NCI-H524 (cell line): ENCODE measurements at places on chromosomes 6 and 20.

DNA sequence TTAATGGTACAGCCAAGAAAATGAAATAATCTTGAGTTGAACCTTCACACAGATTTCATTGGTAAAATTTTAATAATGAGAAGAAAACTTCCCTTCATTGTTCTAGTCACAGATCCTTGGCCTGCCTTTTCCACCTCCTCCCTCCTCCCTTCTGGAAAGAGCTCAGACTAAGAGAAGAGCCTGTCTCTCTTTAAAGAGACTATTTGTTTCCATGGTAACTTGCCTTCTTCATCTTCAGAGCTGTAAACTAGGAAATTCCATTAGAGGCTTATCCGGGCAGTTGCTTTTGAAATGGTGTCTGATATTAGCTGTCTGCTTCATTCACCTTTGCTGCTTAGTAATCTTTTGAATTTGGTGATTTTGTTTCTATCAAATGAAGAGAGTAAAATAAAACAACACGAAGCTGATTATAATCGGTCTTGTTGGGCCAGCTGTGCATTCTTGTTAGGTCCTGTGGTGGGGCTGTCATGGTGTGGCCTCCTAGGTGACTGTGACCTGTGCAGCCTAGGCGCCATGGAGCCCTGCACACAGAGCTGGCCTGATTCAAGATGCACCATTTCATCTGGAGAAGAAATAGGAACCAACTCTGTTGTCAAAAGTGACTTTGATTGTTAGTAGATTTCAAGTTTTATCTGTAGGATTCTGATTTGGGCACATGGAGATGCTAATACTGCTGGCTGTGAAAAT lies 96.7 kb downstream of the MAP3K7 start:
- peak; percentile 57 for DNase-seq

DNA sequence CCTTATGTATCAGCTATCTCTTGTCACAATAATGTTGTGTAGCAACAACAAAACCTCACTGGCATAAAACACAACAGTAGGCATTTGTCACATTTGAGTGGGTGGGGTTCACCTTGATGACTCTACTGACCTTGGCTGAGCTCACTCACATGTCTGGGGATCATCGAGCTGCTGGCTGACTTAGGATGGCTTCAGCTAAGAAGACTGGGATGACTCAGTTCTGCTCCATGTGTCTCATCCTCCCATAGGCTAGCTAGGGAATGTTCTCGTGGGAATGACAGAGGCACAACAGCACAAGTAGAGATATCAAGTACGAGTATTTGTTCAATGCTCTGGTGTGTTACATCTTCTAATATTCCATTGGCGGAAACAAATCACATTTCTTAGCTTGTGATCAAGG lies 167.9 kb downstream of the PLCB1 start:
- no peak for DNase-seq

DNA sequence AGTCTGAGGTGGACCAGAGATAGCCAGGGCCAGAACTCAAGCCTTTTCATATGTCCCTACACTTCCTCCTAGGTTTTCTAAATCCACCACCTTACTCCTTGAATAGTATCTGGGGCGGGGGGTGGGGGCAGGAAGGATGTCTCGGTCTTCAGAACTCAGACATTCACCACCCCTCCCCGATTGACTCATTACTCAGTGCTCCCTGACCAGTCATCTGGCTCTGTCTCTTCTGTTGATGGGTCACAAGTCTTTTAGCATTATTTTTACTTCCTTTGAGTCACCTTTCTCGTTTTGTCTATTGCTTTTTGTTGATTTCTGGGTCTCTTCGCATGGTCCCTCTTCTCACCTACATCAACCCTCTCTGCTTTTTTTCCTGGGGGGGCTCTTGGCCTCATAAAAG lies 23.3 kb downstream of the NOX3 start:
- no peak for DNase-seq

GRCh38 chr20:33874129-33874528 lies 63.0 kb downstream of the CHMP4B start:
- DNase-seq: no peak

DNA sequence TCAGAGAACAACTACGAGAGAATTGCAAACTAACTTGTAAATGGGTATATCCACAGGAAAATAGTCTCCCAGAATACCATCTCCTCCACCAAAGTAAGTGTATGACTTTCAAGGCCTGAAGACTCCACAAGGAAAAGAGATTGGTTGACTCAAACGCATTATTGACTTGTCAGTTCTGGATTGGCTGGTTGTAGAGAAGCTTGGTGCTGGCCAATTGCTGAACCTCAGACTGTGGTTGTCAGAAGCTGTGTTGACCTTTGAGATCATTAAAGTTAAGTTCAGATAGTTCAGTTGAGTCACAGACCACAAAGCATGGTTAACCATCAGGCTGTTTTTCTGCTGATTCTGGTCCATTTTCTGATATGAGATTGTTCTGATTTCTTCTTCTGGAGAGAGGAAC lies 388.3 kb downstream of the BMP2 start:
- DNase-seq: no peak

DNA sequence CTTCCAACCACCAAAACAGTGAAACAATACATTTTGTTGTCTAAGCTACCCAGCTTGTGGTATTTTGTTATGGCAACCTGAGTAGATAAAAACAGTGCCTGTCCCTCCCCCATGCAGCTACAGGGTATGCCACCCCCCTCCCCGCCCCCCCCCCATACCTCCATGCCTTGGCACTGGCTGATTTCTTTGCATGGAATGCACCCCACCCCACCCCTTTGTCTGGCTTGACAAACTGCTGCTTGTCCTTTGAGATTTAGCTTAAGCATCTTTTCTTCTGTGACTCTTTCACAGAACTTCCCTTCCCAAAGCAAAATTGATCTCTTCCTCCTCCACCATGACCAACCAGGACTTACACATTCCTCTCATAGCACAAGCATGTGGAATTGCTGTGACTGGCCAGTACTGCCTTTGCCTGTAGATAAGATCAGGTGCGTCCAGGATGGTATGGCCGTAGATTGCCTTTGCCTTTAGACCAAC lies 64.6 kb upstream of the ADGRF1 start:
- no peak for DNase-seq

DNA sequence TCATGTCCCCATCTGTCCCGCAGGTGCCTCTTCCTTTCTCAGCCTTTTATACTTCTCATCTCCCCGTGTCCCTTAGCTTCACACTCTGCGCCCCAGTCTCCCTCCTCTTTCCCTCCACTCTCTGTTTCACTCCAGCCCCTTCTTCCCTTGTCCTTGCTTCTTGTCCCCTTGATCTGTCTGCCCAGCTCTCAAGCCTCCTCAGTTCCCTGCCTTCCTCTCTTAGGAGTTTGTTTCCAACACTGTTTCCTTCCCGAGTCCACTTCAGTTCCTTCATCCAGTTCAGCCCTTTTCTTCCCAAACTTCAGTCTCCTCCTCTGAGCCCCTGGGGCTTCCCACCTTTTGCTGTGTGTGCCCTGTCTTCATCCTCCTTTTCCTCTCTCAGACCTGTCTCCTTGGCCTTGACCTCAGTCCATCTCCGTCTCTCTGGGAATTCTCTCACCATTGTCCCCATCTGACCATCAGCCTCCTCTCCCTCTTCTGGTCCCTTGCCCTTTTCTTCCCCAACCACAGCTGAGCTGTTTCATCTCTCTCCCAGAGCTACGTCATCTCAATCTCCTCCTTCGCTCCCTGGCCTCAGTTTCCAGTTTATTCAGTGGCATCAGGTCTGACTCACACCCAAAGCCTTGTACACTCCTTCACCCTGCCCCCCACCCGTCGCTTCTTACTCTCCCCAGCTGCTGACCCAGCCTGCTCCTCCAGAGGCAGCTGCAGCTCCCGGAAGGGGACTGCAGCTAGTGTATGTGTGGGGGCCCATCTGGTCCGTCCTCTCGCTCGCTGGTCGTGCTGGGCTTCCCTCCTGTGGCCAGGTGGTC lies 2.7 kb upstream of the DDR1 start:
- peak; percentile 80 for DNase-seq

DNA sequence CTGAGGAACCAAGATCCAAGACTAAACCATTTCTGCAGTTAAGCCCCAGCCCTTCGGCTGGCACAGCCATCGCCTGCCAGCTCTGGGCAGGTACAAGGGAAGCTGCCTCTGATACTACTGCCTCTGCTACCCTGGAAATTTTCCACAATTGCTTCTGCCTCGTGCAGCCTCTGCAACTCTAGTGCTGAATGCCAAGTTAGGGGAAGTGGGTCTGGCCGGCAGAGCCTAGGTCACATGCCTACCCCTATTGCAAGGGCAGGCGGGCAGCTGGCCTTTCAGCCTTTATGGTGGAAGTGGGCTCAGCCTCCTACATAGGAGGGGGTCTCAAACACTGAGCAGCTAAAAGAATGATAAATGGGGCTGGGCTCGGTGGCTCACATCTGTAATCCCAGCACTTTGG lies 44.5 kb upstream of the TULP1 start:
- DNase-seq: no peak

- DNase-seq: peak; percentile 58
Measured at GRCh38 chr6:70412252-70413113, 825 bp upstream of the FAM135A start.

- DNase-seq: no peak
Measured at GRCh38 chr20:51382986-51383821, 159.3 kb downstream of the NFATC2 start.

GRCh38 chr6:142324111-142324510 lies 22.3 kb downstream of the ADGRG6 start:
- no peak for DNase-seq

DNA sequence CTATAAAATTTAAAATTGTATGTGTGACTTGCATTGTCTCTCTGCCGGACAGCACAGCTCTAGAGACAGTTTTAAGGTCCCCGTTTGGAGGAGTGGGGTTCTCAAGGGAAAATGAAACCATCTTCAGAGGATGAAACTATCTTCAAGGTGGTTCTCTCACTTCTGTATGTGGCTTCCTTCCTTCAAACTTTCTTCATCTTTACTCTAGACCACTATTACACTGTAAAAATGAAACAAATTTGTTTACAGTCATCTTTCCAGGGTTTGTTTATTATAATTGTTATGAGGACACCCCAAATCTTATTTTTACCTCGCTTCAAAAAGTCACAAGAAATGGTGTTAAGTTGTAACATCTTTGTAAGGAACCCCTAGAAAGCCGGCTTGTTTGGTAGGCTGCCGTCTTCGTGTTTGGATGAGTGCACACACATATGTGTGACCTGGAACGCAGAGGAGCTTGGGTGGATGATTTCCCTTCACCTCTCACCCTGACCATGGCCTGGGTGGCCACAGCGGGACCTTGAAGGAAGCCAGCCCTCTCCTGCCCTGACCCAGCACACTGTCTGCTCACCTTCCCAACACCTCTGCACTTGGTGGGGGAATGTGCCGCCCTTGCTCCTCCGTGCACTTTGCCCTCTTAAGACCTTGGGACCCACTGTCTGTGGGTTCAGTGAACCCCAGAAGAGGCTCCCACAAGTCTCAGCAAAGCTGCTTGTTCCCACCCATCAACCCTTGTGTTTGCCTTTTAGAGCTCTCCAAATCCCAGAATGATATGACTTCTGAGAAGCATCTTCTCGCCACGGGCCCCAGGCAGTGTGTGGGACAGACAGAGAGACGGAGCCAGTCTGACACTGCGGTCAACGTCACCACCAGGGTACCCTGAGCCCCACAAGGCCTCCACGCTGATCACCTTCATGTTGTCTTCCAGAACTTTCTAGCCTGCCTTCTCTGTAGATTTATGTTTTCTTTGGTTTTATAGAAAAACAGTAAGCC lies 67.8 kb downstream of the SYTL3 start:
- DNase-seq: no peak

- no peak for DNase-seq
Measured at GRCh38 chr20:5592823-5593739, 157.1 kb upstream of the SHLD1 start.

DNA sequence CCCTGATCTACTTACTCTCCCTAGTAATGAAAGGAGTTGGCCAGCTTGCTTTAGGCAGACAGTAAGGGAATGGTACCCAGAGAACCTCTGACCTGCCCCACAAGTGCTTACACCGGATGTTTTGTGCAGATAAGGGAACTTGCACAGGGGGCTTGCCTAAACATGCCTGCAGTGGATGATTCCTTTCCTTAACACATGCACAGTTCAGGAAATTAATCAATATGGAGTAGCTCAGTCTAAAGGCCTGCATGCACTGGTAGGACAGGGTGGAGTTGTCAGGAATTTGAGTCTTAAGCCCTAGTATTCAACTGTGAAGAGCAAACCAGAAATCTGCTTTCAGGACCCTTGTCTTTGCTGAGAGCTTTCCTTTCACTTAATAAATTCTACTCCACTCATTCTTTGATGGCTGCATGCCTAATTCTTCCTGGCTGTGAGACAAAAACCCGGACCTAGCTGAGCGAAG lies 3.9 kb upstream of the TRIM38 start:
- DNase-seq: no peak

DNA sequence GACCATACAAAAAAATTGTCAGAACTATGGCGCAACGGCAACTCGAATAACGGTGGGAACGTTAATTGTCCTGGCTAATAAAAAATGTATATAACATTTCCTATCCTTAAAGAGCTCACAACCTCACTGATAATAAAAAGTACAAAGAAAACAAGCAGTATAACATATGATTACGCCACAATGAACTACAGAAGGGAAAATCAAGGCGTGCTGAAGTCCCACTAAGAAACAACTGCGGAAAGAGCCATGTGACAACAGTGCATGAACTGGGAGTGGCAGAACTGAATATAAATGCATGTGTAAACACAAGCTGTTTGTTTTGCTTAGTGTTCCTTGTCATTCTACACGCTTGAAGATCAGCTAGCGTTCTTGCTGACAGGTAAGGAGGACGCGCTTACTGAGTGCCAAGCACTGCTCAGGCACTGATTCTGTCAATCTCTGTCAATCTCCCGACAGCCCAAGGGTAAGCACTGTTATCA lies 466 bp upstream of the PSMB1 start:
- DNase-seq: no peak

DNA sequence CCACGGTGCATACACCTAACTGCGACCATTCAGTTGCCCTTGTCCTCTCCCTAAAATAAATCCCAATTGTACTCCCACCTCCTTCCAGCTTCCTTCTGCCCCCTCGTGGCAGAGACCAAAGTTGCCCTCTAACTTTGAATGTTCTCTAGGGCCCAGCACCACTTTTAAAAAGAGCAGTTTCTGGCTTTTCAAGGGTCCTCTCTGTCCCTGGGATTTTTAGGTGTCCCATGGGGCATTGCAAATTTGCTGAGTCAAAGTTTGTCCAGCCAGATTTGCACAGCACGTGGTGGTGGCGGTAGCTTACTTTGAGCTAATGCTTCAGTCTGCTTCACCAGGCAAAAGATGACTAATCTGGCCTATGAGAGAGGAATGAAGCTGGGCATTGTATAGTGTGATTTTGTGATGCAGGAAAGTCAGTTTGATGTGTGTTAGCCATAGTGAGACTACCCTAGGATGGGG lies 100.2 kb downstream of the PERP start:
- peak; percentile 20 for DNase-seq

GRCh38 chr6:113466526-113466925 lies 390.6 kb upstream of the MARCKS start:
- no peak for DNase-seq

- no peak for DNase-seq
Measured at GRCh38 chr6:2229742-2230141, 15.7 kb downstream of the GMDS start.

DNA sequence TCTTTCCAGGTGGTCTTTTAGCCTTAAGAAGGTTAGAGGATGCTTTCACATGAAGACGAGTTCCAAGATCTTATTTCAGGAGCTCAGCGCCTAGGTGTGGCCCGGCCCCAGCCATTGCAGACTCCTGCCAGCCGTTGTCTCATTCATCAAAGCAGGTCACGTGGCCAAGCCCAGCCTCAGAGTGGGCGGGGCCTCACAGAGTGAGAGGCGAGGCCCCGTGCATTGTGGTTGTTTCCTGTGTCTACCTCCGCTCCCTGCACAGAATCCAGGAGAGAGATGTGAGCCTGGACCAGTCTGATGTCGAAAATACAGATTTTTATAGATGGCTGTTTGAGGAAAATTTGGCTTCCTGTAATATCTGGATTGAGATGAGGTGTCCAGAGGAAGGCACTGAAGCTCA lies 49.2 kb upstream of the CST5 start:
- no peak for DNase-seq

- no peak for DNase-seq
Measured at GRCh38 chr6:35063701-35064280, 77.3 kb downstream of the TCP11 start.
